ENCODE measurements at places on chromosomes 5 and 9.

- DNase-seq = no peak
These were observed 11.2 kb upstream of the SEMA4D start for GRCh38 chr9:89508951-89509615.

DNA sequence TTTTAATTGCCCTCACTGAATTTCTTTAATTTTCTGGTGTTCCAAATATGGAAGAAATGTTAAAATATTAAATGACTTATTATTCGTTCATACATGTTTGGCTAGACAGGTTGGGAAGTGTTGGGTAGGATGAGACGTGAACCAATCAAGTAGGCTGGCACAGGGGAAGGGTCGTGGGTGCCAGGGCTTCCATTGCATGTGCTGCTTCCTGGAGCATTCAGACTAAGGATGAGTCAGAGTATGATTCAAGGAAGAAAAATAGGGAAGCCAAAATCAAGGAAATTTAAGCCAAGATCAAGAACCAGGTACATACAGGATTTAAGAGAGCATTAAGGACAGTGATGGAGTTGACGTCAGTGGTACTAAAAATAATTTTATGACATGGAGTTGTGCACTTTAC, 2068.0 kb downstream of the MAT2B start:
- DNase-seq = no peak

GRCh38 chr5:15704397-15704947, 204.5 kb downstream of the FBXL7 start:
- DNase-seq = no peak

DNA sequence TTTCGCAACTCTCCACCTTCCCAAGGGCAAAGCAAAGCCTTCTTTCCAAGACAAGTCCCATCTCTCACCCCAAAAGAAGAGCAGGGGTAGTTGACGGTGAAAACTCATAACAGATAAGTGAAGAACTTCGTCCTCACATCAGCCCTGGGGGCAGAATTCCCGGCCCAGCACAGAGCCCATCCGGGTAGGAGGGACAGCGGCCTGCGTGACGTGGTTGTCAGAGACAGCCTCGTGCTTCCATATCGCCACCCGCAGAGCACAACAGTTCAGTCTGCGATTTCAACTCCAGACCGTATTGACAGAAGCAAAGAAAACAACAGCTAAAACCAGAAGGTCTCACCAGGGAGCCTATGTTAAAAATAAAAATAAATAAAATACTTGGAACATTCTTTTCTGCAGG, 273.2 kb downstream of the SYK start:
- no peak for DNase-seq

DNA sequence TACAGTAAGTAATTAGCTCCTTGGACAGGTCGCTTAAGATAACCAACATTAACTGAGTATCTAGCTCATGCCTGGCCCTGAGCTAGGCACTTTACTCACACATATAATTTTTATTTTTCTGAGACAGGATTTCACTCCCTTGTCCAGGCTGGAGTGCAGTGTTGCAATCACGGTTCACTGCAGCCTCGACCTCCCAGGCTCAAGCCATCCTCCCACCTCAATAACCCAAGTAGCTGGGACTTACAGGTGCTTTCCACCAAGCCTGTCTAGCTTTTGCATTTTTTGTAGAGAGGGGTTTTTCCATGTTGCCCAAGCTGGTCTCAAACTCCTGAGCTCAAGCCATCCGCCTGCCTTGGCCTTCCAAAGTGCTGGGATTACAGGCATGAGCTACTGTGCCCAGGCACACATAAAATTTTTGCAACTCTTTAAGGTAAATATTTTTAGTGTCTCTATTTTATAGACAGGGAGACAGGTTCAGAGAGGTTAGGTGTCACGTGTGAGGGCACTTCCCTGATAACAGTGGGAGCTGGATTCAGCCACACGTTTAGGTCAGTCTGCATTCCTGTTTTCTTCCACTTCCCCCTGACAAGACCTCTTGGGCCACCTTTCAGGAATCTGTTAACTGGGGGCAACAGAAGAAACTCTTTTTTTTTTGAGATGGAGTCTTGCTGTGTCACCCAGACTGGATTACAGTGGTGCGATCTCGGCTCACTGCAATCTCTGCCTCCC, 18.2 kb downstream of the HBEGF start:
- no peak for DNase-seq

DNA sequence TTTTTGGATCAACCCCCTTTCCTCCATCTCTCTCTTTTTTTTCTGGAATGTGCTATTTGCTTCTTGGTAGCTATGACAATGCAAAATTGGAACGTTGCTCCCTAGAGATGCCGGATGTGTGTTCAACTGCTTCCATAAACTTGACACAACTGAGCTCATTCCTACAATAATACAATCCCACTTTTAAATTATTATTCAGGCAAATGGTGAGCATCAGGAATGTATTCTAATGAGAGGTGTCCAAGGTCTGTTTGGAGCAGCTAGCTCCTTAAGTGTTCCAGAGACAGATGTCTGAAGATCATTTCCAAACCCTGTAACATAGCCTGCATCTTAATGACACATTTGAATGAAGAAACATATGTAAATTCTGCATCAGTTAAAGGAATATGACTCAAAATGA, 518.4 kb downstream of the TAF11L14 start:
- no peak for DNase-seq

DNA sequence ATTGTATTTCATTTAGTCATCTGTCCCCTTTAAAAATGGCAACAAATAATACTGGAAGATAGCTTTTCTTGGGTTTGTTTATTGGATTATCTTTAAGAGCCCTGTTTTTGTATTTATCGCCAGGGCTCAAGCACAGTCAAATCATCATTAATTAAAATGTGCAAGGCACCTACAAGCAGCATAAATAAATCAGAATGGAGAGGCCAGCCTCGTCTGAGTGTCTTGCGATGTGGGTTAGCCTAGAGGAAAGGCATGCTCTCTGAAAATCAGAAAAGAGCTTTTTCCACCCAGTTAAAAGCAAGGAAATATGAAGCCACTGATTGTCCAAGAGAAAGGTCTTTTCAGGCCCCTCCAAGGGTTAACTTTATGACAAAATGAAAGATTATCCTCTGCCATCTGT, 31.8 kb downstream of the ZFAND5 start:
- no peak for DNase-seq

- DNase-seq = no peak
These were observed 219.7 kb downstream of the ZSWIM6 start for GRCh38 chr5:61551637-61552313.

DNA sequence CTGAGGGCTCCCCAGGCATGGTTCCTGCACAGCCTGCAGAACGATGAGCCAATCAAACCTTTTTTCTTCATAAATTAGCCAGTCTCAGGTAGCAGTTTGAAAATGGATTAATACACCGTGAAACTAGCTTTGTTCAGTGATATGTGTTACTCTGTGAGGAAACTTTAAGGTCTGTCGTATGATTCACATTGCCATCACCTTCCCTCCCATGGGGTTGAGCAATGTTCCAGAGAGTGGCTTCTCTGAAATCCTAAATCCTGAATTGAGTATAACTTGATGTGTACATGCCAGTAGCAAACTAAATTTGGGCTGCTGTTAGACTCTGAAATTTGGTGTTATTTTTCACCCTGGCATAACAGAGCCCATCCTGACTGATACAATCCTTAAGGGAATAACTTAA, 866.4 kb upstream of the C9orf72 start:
- no peak for DNase-seq

GRCh38 chr5:171839112-171839511, 53.5 kb downstream of the SMIM23 start:
- no peak for DNase-seq

- DNase-seq = no peak
These were observed 187.3 kb downstream of the CDH12 start for GRCh38 chr5:22665801-22666200.

- DNase-seq = no peak
These were observed 28.8 kb upstream of the MELK start for GRCh38 chr9:36543916-36544315.

DNA sequence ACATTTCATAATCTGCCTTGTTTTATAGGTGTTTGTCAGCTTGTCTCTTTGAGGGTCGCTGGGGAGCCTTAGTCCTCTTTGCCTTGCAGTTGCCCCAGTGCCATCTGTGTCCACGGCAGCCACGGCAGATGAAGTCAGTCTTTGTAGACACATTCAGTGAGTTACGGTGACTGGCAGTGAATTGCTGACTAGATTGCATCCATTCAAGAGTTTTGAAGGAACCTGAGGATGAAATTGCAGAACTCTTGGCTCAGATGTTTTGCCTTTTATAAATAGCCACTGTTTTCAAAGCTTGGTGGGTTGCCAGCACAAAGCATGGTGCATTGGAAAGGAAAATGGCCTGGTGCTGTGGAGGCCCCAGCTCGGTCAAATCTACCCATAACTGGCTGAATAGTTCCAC, 125.6 kb downstream of the TRIO start:
- no peak for DNase-seq

DNA sequence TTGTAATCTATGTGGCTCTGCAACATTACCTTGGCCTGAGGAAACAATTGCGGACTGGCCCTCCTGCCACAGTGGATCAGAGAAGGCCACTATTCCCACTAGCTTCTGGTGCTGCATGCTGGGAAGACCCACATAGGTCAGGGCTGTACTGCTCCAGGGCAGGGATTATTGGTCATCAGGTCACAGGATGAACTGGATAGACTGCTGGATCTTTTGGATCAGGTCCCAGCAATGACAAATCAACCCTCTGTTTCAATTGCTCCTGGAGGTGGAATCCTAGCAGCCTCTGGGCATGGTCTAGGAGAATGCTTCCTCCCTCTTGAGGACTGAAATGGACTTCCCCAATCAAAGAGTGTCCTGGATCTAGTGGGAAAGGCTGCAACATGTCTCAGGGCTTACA, 66.7 kb upstream of the PHF24 start:
- no peak for DNase-seq

GRCh38 chr5:141740885-141741284, 58.9 kb upstream of the ARAP3 start:
- no peak for DNase-seq

GRCh38 chr5:180067986-180068385, 3.6 kb downstream of the RNF130 start:
- no peak for DNase-seq

DNA sequence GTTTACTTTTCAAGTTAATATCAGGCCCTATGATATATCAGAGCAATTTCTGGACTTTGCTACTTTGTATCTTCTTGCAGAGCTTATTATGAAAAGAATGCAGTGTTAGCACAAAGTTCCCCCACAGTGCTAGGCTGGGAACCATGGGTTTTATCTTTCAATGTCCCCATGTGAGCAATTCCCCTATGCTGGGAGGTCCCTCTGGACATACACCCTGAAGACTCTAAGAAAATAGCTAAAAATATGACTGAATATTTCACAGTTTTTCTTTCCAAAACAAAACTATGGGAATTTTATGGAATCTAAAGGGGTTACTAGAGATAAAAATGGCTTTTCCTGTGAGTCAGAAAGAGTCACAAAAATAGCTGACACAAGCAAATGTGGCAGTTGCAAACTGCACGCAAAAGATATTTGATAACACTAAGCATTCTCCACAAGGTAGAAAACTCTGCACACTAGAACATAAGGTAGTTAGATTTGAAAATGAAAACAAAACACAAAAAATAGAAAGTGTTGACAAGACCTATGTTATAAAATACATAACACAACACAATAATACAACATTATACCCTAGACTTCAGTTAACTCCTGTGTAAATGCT, 487.5 kb upstream of the GRIN3A start:
- DNase-seq = no peak

DNA sequence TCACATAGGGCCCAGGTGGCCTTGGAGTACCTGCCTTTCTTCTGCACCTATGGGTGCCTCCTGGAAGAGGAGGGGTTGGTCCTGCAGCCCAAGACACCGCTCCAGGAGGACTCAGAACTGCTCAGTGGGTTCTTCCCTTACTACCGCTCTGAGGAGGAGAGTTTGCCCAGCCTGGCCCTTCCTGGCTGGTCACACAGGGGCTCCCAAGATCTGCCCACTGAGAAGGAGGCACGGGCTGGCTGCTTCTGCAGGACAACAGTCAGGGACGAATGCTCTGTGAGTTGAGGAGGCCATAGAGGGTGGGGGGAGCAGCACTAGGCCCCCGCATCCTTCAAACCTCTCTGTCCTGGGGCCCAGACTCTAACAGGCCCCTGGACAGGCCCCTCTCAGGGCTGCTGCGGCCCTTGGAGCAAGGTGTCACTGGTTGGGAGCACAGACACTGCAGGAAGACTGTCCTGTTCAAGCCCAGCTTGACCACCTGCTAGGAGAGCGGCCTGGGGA, 9.9 kb upstream of the SLC25A48 start:
- no peak for DNase-seq

- no peak for DNase-seq
These were observed 25.0 kb downstream of the PTCH1 start for GRCh38 chr9:95491543-95492320.

DNA sequence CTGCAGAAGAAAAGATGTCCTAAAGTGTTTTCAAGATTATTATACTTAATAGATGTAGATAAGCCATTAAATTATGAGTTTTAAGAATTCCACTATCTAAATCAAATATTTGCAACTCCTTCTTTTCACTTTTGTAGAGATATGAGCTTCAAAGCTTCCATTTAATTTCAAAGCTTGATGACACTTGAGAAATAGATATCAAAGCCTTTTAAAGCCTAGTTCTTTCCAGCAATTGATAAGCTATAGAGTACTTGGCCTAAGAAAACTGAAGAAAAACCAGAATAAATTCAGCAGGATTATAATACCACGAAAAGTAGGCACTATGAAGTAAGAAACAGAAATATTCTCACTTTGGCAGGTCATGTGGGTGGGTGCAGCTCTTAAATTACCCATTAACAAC, 1.7 kb downstream of the TNFSF8 start:
- no peak for DNase-seq

- DNase-seq = no peak
These were observed 403.2 kb downstream of the KIF4B start for GRCh38 chr5:155416765-155417164.

- DNase-seq = no peak
These were observed 72.4 kb downstream of the UGCG start for GRCh38 chr9:111969061-111969460.

DNA sequence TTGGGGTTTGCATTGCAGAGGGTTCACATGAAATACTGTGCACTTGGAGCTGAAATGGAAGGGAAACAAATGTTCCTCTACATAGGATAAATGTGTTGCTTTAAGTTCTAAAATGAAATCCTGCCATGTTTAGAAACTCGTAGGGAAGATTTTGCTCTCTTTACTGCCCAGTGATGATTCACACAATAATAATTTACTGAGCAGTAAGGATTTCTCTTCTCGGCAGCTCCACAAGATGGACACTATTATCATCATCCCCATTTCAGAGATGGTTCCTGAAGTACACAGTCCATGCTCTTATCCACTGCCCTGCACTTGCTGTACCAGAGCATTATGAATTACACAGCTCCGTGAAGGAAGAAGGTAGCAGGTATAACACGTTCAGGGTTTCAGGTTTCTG, 4.1 kb downstream of the HACD4 start:
- DNase-seq = no peak

All from kidney (tissue), 22 donors.